Foreskin keratinocyte (primary cell): ENCODE measurements at places on chromosomes 2 and 18. TPM values are rescaled to one million over a fixed set of nuclear protein-coding genes. Genes with fewer than 3 reads are reported as not detected.

IL18RAP gene
- total RNA-seq: not detected in 2 replicates

PLA2R1 gene
- total RNA-seq: 9.9 and 10.8 TPM in 2 replicates

GAL3ST2 gene
- total RNA-seq: not detected in 2 replicates

C2orf78 gene
- total RNA-seq: not detected in 2 replicates

ALK gene
- not detected in 2 replicates for total RNA-seq

EVA1A gene
- 29.3 and 30.0 TPM in 2 replicates for total RNA-seq

TMBIM1 gene
- total RNA-seq: 435 and 443 TPM in 2 replicates

SPHKAP gene
- total RNA-seq: not detected in 2 replicates

DNA sequence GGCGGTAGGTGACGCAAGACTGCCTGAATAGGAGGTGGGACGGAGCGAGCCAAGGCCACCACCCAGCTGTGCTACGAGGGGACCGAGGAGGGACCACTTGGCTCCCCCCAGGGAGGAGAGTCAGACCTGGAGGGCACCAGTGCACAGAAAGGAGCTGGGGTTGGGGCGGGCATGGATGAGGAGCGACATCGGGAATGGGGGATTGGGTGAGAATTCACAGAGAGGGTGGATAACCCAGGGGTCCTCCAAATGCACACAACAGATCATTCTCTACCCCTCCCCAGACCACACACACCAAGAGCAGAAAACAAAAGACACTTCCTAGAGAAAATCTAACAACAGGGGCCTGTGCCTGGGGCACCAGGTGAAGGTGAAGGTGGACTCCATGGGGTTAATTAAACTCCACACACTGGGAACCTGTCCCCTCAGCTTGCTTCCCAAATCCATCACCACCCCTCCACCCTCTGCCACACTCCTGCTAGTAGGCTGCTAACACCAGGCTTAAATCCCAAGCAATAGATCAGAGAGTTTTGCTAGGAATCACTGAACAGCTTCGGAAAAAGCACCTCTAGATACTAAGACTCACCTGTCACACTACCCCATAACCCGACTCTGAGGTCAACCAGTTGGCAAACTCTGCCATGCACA is 274.6 kb downstream of the EIPR1 start:
- no peak for DNase-seq

DNA sequence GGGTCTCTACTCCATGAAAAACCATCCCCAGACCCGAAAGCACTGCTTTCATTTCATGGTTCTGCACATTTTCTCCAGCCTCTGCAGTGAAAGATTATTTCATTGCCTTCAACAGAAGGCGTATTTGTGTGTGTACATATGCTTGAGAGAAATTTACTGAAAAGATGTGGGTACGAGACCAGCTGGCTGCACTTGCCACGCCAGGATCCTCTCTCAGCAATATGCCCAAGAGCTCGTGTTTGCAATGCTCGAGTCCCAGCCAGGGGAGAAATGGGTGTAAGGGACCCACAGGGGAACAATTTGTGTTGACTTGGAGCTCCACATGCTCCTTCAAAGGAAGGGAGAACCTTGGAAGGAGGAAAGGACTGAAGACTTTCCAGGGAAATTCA is 37.3 kb downstream of the TMEM177 start:
- DNase-seq: no peak

DNA sequence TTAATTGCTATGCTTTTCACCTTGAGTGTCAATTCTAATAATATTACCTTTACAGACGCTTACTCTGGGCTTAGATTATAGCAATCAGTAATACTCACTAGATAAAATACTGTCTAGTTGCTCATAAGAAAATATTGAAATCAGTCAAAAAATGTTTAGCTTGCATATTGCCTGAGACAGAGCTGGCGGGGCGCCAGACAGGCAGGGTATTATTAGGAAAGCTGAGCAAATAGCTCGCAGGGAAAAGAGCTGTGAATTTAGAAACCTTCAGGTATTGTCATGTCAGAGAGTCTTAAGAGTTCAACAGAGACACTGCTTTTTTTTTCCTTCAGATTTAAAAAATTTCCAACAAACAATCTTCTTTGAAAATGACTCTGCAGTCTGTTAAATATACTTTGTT is 118.4 kb downstream of the MEIS1 start:
- DNase-seq: no peak

DNA sequence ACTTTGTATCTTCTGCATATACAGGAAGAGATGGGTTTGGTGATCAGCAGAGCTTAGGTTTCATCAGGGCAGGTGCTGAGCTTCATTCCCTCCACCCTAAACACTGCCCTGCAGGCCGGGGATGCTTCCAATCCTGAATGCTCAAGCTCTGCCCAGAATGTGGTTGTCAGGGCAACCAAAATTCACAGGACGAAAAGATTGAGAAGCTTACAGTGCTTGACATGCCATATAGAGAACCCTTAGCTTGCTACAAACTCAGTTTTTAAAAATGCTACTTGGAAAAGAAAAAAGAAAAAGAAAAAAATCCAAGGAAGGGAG is 65.6 kb downstream of the SH3RF3 start:
- DNase-seq: no peak

DNA sequence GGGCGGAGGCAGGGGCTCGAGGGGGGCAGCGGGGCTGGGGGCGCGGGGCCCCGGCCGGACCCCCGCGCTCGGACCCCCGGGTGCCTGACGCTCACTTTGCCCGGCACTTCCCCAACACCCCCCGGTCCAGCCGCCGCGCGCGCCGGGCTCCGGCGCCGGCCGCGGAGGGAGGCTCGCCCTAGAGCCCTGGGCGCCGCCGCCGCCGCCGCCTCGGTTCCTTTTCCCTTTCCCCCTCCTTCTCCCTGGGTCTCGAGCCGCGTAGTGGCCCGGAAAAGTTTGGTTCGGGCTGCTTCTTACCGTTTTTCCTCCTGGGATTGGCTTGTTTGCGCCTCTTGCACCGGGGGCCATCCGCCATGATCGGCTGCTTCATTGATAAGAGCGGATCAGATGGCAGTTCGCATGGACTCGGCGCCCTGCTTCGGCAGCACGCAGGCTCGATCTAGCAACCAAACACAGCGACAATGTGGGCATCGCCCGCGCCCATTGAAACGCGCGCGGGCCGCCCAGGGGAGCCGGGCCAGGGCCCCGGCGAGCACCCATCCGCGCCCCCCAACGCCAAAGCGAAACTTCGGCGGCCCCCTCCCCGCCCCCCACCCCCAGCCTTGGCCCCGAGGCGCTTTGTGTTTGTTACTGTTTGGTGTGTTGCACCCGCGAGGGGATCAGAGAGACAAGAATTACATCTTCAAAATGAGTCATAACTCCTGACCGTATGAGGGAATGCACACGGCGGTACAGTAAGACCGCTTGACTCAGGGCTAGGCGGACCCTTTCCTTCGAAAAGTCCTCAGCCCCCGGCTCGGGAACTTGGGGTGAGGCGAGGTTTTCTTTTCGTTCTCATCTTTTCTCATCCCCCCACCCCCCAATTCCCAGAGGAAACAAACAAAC is 2.7 kb downstream of the ZEB2 start:
- peak; percentile 66 for DNase-seq

DNA sequence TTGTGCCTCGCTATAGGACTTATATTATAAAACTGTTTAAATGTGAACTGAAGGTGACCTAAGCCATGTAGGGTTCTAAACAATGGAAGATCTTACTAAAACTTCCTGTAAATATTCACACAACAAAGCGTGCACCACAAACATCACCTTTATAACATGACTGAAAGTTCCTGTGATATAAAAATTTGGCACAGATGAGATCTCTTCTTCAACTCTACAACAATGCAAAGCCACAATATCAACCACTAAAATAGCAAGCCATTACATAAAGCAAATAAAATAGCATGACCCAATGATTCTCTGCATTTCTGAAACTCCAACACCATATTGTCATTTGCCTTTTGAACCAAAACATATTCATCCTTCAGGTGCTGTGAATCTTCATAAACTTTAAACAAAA is 3.5 kb downstream of the YES1 start:
- DNase-seq: no peak

- no peak for DNase-seq
Observed at GRCh38 chr2:157107460-157107859, 150.0 kb upstream of the GALNT5 start.

- DNase-seq: no peak
Observed at GRCh38 chr18:7158216-7158615, 40.6 kb upstream of the LAMA1 start.

- no peak for DNase-seq
Observed at GRCh38 chr2:222673883-222674282, 2.4 kb downstream of the MOGAT1 start.

- DNase-seq: no peak
Observed at GRCh38 chr2:237164474-237165042, 78.9 kb downstream of the COPS8 start.

DNA sequence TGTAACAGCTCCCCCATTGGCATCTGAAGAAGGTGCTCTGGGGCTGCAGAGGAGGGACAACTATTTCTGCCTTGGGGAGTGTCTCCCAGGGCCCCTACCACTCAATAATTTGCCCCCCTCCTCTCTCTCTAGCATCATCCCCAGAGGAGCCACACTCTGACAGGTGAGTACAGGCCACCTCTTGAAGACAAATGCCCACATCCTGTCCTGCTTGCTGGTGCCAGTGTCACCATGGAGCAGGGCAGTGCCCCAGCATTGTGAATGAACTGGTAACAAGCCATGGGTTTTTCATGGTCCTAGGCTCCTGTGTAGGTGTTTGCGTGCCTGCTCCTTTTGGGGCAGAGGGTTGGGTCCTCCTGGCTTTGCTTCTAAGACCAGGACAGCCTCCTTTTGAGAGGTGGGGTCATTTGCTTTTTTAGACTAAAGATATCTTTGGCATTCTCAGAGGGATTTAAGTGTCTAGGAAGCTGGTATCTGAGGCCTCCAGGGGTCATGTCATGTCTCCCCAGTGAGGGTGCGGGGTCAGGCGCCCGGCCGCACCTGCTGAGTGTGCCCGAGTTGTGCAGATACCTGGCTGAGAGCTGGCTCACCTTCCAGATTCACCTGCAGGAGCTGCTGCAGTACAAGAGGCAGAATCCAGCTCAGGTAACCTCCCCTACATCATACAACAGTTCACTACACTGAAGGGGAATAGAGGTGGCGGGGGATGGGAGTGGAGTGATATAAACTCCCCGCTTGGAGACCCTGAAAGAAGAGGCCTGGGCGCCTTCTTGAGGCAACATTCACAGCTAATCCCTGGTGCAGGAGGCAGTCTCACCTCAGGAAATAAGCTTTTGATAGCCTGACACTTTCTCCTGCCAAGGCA is 1.8 kb downstream of the RETREG2 start:
- no peak for DNase-seq
